Glutamatergic neuron (in vitro differentiated cells): ENCODE measurements at places on chromosomes 2 and 18. TPM values are rescaled to one million over a fixed set of nuclear protein-coding genes. Genes with fewer than 3 reads are reported as not detected.
A peak's percentile ranks its signal among the peaks of the same experiment; 100 is the strongest.

DNA sequence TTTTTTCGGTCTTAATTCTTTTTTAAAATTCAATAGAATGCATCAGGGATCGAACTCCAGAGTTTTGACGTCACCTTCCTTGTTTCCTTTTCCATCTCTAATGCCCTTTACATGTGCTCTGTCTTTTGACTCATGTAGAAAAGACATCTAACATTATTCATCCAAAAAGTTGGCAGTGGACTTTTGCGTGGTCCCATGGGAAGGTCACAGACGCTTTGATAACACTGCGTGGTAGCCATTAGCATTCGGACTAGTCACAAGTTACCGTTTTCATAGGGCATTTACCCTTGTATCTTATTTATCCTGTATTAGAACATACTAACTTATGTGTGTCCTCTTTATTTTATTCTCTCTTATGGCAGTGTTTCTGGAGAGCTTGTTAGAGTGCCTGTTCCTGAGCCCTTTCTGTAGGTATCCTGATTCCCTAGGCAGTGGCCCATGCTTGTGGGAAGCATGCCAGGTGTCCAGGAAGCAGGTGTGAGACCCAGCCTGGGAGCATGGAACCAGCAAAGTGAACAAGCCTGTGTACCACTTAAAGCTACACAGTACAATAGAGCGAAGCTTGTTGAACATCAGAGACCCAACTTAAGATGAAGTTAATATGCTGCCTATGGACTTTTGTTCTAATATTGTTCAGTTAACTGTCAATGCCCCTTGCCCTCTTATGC is 73.6 kb upstream of the RBM44 start:
- peaks cover 4% of the 10 kb centered on the region for H3K36me3 ChIP-seq
- H3K4me1 ChIP-seq = peaks cover 80% of the 10 kb centered on the region
- DNase-seq = no peak
- H3K27ac ChIP-seq = peak overlapping the region; percentile 98

DNA sequence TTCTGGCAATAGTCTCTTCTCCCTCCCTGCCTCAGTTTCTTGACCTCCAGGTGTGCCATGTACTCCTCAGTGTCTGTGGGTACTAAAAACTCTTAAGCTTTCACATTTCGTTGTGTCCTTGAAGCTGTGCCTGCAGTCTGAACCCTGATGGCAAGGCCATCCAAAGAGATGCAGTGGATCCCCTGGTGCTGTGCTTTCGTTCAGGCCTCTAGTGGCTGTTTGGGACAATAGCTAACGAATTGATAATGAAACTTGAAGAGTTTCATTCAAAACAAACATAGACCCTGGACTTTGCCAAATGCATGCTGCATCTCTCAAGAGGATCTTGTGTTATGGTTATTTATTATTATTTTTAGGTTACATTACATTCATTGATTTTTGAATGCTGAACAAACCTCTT is 523.1 kb upstream of the FSIP2 start:
- no peak for DNase-seq
- H3K4me1 ChIP-seq = peaks cover 27% of the 10 kb centered on the region
- no peaks in the 10 kb centered on the region for H3K36me3 ChIP-seq
- H3K27ac ChIP-seq = peak overlapping the region; percentile 33

- H3K4me1 ChIP-seq = peaks cover 13% of the 10 kb centered on the region
- peaks cover 13% of the 10 kb centered on the region for H3K36me3 ChIP-seq
- H3K27ac ChIP-seq = peak overlapping the region; percentile 80
- no peak for DNase-seq
- peak overlapping the region; percentile 85 for H3K4me3 ChIP-seq
These were observed 721 bp upstream of the MIB1 start for GRCh38 chr18:21739604-21740537.

DNA sequence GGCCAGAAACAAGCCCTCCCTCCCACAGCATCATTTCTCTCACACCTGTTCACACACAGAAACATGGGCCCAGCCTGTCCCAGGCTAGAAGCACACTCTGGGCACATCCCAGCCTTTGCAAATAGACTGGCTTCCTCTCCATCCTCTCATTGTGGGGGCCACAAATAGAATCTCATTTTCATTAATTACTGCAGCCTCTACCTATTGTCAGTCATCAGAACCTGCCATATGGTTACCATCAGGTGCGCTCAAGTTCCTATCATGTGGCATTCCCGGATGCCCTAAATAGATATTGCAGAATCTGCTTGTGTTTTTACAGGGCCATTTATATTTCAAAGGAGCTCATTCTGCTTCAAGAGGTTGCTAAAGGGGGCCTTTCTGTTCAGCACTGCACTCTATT is 460.7 kb downstream of the BCL11A start:
- H3K27me3 ChIP-seq = no peaks in the 10 kb centered on the region
- no peak for DNase-seq
- no peak overlapping the region for H3K4me3 ChIP-seq
- H3K4me1 ChIP-seq = no peaks in the 10 kb centered on the region
- no peaks in the 10 kb centered on the region for H3K36me3 ChIP-seq

DNA sequence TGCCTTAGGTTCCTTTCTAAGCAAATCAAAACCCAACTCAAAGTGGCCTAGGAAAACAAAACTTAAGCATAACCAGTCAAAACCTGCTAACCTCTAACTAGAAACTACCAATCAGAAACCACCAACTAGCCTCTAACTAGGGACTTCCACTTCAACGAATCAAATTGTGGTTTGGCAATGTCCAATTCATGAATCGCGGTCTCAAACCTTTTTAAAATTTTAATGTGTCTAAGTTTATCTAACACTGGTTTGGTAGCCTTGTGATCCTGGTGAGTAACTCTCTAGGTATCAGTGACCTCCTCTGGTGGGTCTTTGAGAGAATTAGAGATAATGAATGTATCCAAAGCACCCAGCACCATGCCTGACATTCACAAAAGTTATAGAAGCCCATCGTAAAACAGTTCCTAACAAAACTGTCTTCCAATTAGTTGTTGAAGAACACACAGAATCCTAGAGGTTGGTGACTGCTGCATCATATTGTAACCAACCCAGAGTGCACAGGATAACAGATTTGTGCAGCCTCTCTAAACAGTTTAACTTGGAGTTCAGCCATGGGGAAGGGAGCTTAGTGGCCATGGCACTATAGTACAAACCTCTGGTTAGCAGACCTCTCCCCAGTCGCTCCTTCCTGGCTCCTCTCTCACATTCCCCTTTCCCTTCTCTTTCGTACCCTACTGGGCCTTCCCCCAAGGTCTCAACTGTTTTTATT is 45.2 kb upstream of the B3GNT2 start:
- peaks cover 8% of the 10 kb centered on the region for H3K36me3 ChIP-seq
- H3K4me3 ChIP-seq = no peak overlapping the region
- peaks cover 3% of the 10 kb centered on the region for H3K27me3 ChIP-seq

GRCh38 chr2:175755169-175755568 is 246.9 kb downstream of the LNPK start:
- peaks cover 28% of the 10 kb centered on the region for H3K4me1 ChIP-seq
- no peak for DNase-seq
- peak overlapping the region; percentile 5 for H3K27ac ChIP-seq
- peaks cover 3% of the 10 kb centered on the region for H3K27me3 ChIP-seq
- H3K36me3 ChIP-seq = peaks cover 17% of the 10 kb centered on the region

GRCh38 chr2:232530626-232531260 is 4.8 kb downstream of the CHRND start:
- H3K4me3 ChIP-seq = no peak overlapping the region
- H3K36me3 ChIP-seq = no peaks in the 10 kb centered on the region
- H3K4me1 ChIP-seq = peaks cover 2% of the 10 kb centered on the region

GRCh38 chr18:54775686-54776085 is 52.6 kb upstream of the RAB27B start:
- DNase-seq = no peak
- no peaks in the 10 kb centered on the region for H3K27me3 ChIP-seq
- no peaks in the 10 kb centered on the region for H3K36me3 ChIP-seq
- H3K27ac ChIP-seq = no peak overlapping the region

GRCh38 chr18:8041526-8042111 is 474.5 kb downstream of the PTPRM start:
- no peak overlapping the region for H3K27ac ChIP-seq
- DNase-seq = no peak
- no peak overlapping the region for H3K4me3 ChIP-seq
- no peaks in the 10 kb centered on the region for H3K4me1 ChIP-seq
- H3K36me3 ChIP-seq = no peaks in the 10 kb centered on the region

DNA sequence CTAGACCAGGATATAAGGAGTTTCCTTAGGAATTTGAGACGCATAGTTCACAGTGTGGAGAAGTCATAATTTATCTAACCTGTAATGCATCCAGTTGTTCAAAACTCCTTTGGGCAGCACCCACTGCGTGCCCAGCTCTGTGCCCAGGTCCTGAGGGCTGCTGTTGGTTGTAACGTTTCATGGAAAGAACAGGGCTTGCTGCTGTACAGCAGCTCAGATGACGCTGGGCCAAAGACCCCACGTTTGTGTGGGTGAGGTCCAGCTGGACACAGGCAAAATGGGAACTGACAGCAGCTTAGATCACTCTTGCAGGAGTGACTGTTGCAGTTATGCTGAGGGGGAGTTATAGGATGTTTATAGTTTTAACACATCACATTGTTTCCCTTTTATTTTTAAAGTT is 30.0 kb upstream of the HS6ST1 start:
- H3K4me1 ChIP-seq = peaks cover 4% of the 10 kb centered on the region
- H3K36me3 ChIP-seq = peaks cover 23% of the 10 kb centered on the region
- H3K4me3 ChIP-seq = no peak overlapping the region
- DNase-seq = no peak

DNA sequence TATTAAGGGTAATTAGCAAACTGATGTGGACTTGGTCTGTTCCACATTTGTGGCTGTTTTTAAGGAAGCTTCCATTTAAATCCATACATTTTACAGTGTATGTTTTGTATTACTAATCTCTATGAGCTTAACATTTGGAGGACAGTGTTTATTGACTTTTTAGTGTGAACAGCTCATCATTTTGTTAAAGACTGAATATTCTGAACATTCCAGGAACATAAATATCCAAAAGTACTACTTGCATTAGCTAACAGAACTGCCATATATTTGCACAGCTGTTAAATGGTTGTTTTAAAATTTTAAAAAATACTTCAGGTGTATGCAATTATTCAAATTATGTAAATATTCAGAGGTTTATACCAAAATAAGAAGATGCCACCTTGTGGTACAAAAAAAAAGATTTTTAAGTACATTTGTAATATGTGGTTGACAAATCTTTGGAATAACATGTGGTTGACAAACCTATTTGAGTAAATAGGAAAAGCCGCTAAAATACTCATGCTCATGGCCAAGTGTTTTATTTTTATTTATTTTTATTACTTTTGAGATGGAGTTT is 439.7 kb upstream of the FANCL start:
- H3K4me3 ChIP-seq = no peak overlapping the region
- DNase-seq = no peak
- H3K4me1 ChIP-seq = no peaks in the 10 kb centered on the region

DNA sequence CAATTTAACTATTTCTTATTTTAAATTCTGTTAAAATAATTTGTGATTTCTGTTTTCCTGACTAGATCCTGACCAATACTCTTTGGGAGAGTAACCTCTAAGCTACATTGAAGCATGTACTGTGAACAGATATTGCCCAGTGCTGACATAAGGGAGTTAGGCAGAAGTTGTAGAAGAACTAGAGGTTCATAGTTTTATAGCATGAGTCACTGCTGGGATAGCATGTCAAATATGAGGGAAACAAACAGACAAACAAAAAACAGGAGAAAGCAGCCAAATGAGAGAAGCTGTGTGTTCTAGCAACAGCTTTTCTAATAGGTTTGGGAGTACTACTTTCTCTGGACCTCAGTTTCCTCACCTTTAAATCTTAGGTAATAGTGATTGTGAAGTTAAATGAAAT is 72.4 kb downstream of the CERS6 start:
- no peak for DNase-seq
- H3K27ac ChIP-seq = no peak overlapping the region
- H3K4me3 ChIP-seq = no peak overlapping the region

GRCh38 chr18:60698901-60699300 is 326.3 kb upstream of the MC4R start:
- H3K36me3 ChIP-seq = no peaks in the 10 kb centered on the region
- no peaks in the 10 kb centered on the region for H3K27me3 ChIP-seq
- H3K4me1 ChIP-seq = no peaks in the 10 kb centered on the region
- no peak overlapping the region for H3K27ac ChIP-seq

DNA sequence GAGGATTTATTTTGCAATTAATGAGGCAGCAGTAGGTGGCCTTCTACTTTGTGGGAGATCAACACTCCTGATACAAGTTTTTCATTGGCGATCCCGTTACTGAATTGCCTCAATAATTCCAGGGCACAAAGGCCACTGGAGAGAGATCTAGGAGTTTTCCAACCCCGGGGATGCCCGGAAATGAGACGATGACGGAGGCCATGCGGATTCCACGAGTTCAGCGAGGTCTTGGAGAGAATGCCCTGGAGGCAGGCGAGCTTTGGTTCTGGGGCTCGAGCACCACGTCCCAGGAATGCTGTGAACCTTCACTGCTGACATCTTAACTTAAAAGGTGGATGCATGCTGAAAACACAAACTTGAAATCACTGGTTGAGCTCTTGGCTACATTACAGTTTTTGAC is 74.2 kb downstream of the LDLRAD4 start:
- no peak overlapping the region for H3K27ac ChIP-seq
- H3K4me3 ChIP-seq = no peak overlapping the region
- no peak for DNase-seq
- no peaks in the 10 kb centered on the region for H3K27me3 ChIP-seq
- H3K36me3 ChIP-seq = no peaks in the 10 kb centered on the region

ARL4C gene
- total RNA-seq = 23.2 TPM

ALPG gene
- total RNA-seq = 2.4 TPM

PLEK gene
- not detected for total RNA-seq

WDR75 gene
- total RNA-seq = 41.4 TPM
